Glomerular endothelial cell (primary cell): ENCODE measurements at places on chromosomes 5 and 9. TPM values are rescaled to one million over a fixed set of nuclear protein-coding genes. Genes with fewer than 3 reads are reported as not detected.

SLC45A2 gene
- not detected in 2 replicates for total RNA-seq

IL17B gene
- not detected in 2 replicates for total RNA-seq

STRBP gene
- 10.3 and 10.9 TPM in 2 replicates for total RNA-seq

IL4 gene
- not detected in 2 replicates for total RNA-seq

BTNL8 gene
- total RNA-seq: not detected in 2 replicates

PLPP7 gene
- total RNA-seq: 3.3 and 4.4 TPM in 2 replicates

PCDHB8 gene
- total RNA-seq: 0.34 and 0.88 TPM in 2 replicates

C9orf153 gene
- not detected in 2 replicates for total RNA-seq

F2RL1 gene
- total RNA-seq: 47.6 and 81.4 TPM in 2 replicates

UBE2QL1 gene
- total RNA-seq: not detected in 2 replicates

KIF4B gene
- total RNA-seq: 0.23 and 0.39 TPM in 2 replicates

DNA sequence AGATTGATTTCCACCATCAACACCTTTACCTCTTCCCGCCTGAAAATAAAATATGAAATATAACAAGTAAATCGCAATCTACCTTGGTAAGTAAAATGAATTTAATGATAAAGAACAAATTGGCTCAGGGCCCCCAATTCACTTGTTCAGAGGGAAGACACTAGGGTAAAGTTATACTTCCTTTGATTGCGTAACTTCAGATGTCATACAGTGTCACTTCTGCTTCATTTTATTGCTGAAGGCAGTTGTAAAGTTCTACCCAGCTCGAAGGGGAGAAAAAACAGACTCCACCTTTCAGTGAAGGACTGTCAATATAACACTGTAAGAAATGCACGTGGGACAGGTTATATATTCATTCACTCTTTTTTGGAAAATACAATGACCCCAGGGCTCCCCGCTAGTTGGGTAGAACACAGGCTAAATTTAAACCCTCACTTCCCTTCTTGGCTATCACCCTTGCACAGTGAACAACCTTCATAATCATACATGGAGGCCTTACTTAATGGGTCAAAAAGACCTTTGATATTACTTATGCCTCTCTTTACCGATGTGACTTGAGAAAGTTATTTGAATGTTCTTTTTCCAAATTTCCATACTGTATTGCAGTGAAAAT, 848.8 kb downstream of the MAT2B start:
- no peak for DNase-seq

GRCh38 chr5:124330595-124331220, 415.7 kb downstream of the ZNF608 start:
- DNase-seq: no peak

DNA sequence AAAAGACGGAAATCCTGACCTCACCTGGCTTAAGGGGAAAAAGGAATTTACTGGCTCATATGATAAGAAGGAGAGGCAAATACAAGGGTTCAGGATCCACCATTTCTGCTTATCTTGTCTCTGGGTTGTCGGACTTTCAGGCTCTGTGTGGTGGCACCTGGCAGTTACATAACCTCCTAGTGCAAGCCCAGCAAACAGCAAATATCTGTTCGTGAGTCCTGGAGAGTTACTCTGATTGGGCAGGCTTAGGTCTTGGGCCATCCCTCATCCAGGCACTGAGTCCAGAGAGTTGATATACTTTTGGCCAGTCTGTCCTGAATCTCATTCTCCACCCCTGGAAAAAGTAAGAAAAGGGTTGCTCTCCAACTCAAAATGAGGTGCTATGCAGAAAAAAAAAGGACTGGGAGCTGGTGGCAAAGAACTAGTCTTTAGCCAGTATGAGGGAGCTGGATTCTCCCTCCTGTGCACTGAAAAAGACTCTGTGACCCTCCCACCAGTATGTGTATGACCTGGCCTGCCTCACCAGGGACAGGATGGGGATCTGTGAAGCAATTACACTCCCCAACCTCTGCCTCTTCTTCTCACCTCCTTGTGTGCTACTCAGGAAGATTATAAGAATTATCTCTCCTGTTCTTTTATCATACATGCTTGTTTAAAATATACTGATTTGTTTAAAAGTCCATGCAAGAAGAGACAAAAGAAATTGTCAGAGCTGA, 282.9 kb downstream of the ARHGAP26 start:
- DNase-seq: no peak

DNA sequence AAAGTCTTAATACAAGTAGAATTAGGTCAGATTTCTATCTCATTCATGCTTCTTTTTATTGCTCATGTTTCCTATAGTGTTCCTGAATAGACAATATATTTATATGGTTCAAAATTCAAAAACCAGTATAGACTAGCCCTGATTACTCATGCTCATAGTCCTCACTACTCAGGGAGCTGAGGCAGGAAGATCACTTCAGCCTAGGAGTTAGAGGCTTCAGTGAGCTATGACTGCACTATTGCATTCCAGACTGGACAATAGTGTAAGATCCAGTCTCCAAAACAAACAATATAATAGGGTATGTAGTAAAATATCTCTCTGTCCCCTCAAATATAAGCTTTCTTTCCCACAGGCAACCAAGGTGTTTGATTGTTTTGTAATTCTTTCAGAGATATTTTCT, 2.4 kb downstream of the ANKRD31 start:
- DNase-seq: no peak

GRCh38 chr9:4762108-4762885, 21.3 kb upstream of the AK3 start:
- DNase-seq: peak; percentile 39

DNA sequence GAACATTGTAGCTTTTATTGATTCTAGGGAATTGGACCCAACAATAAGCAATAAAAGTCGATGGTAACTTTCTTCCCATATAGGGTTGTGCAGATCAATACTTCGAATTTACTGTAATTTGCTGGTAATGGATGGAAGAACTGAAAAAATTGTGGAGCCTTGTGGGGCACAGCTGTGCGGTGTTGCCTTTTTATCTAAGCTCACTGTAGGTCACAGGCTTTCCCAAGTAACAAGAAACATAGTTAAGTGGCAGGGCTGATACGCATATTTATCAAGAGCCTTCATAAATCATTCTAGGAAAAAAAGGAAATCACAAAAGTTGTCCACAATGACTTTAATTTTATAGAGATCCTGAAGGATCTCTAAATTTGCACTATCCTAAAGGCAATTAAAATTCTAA, 292.9 kb downstream of the MAST4 start:
- DNase-seq: no peak

DNA sequence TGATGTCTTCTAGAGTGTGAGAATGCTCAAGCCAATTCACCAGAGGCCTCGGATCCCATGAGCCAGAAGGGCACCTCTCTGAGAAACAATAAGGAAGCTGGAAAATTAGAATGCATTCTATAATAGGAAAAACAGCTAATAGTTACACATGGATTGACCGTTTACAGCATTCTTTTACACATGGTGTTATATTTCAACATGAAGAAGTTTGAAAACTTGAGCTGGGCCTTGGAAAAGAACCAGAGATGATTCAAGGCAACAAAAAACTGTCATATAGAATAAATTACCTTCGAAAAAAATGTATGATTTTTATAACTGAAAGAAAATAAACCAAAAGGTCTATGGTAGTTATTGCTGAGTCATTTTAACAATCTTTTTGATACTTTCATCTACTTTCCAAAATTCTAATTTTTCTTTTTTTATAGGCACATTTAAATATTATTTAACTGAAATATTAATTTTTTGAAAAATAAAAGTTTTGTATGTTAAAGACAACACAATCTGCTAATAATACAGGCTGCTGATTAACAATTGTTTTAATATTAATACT, 6.2 kb downstream of the SH3TC2 start:
- DNase-seq: no peak

DNA sequence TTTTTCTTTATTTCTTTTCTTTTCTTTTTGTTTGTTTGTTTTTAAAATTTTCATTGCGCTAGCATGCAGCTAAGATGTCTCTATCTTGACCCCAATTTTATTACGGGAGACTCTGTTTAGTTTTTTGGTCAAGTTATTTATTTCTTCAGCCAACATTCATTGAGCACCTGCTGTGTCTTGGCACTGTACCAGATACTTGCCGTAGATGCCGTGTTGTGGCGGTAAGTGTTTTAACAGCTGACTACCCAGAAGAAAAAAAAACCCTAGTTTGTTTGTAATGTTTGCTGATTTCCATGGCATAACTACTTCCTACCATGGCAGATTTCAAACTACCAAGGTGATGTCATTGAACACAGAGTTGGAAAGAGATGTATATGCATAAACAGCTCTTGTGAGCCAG, 65.0 kb downstream of the UGCG start:
- DNase-seq: no peak

DNA sequence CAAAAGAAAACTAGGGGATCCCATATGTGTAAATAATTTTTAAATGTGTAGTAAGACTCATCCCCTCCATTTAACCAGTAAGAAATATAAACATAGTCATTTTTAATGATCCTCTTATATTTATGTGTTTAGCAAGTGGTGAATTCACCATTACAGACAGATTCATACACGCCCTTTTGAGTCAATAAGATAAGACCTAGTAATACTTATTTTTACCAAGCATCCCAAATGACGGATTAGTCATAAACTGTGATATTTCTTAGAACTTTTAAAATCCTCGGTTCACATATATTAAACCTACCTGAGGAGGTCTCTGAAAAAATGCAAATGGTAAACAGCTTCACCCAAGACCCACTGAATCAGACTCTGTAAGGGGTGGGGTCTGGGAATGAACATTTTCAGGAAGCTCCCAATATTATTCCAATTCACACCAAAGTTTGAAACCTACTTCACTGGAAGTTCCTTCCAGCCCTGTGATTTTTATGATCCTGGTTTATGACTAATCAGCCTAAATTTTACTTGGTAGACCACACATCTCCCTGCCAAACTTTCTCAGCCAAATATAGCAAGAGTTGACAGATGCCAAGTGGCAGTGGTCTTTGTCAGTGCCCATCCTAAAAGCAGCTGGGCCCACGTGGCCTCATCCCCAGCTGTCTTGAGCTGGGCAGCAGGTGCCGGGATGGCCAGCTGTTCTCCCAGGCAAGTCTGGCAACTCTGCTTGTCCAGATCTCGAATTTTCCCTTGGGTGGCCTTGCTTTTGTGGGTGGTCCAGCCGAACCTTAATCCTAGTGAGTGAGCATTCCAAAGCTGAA, 559.0 kb upstream of the RGMB start:
- DNase-seq: no peak

- no peak for DNase-seq
These were observed 138.9 kb downstream of the GADD45G start for GRCh38 chr9:89743573-89744254.

DNA sequence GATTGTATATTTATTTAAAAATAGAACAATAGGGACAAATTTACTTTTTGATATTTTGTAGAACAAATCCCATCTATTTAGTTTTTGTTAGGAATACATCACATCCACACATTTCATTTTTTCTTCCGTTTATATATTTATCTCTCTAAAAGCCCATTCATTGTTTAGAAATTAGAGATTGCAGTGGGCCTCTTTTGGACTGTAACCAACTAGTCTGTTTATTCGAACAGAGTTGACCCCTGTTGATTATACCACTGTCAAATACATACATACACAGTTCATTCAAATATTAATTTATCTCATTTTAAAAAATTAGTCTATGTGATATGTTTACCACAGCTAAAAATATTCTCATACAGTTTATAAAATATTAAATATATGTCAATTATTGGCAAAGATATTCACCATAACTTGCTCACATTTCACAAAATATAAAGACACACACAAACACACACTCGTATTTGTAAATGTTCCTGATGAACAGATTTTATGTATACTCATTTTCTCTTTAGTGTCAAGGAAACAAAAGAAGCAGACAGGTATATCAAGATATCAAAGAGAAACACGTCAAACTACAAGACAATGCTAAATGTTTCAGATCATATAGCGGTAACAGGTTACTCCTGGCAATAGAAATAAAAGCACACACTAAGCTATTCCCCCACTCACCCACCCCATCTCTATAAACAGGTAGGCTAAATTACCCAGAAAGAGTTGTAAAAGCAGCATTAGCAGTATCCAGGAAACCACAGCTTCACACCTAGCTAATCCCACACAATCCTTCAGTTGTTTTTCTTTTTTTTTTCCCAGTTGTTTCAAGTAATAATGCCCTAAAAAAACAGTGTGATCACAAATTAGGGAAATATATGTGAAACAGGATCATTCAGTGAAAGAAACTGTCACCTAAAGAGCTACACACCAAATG, 283.9 kb downstream of the ADAMTS6 start:
- no peak for DNase-seq

- DNase-seq: no peak
These were observed 203.1 kb downstream of the ROR2 start for GRCh38 chr9:91746904-91747303.

DNA sequence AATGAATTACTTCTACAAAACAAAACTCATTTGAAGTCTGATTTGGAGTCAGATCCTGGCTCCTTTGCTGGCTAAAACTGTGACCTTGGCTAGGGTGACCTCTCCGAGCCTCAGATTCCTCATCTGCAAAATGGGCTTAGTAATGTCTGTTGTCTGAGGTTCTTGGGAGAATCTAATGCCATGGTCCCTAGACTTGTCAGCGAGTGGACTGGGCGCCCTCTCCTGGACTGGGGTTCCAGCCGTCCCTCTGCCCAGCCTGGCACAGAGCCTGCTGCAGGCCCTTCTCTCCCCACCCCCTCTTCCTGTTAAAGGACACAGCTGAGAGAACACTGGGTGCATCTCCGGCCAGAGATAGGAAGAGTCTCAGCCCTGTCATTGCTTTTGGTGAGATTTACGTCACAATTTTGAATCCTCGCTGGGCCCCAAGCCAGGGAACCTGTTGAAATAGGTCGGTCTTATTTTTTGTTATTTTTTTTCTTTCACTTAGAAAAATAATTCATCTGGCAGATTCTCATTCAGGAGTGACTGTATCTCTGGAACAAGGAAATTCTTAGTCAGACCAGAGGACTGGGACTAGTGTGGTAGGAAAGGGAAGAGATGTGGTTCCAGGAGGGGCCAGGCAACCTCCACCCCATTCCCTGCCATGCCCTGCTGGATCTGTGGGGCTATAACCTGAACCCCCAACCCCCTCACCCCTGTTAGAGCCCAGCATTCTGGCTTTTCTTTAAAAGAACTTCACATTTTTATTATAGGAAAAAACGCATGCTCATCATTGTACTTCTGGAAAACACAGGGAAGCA, 48.2 kb upstream of the RPL26L1 start:
- no peak for DNase-seq
